Esophagus squamous epithelium (tissue), 5 donors: ENCODE measurements at places on chromosomes 2 and 18.

DNA sequence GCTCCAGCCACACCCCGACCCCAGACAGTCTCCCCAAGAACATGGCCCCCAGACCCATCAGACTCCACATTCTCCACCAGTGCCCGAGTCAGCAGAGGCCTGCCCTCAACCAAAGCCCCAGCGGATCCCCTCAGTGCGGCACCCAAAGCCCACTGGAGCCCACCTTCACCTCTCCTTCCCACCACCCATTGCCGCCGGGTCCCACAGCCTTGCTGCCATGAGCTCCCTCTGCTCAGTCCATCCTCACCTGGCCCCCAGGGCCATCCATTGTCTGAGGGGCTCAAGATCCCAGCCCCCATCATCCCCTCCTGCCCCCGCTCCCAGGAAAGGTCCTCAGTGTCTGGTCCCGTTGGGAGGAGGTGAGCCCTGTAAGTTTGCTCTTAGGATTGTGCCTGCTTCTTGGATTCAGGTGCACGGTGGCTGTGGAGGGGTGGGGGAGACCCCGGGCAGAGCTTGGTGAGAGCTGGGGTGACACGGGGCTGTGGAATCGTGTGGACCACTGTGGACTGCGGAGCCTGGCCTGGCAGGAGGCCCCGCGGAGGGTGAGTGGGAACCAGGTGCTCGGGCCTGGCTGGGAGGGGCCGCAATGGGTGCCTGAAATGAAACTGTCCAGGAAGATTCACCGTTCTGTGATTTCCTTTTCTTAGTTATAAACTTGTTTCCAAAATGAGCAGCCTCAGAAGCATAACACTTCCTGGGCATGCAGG, 32.7 kb upstream of the GPC1 start:
- no peak for DNase-seq

GRCh38 chr18:79794846-79795245, 2.9 kb upstream of the KCNG2 start:
- DNase-seq, result no peak

GRCh38 chr2:169018390-169018789, 12.7 kb downstream of the ABCB11 start:
- no peak for DNase-seq

DNA sequence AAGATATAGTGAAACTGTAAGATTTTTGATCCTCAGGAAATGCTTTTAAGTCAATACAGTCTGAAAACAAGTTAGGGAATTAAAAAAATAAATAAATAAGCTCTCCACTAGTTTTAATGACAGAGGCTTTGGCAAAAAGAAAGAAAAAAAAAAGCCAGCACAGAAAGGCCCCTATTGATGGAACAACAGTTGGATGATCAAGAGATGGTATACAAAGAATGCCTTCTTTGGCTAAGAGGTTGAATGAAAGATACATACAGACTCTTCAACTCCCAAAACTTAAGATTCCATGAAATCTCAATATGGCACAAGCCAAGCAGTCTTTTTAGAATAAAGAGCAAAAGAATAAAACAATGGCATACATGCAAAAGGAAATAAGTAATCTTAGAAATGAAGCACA, 64.0 kb upstream of the GALNT5 start:
- DNase-seq, result no peak

DNA sequence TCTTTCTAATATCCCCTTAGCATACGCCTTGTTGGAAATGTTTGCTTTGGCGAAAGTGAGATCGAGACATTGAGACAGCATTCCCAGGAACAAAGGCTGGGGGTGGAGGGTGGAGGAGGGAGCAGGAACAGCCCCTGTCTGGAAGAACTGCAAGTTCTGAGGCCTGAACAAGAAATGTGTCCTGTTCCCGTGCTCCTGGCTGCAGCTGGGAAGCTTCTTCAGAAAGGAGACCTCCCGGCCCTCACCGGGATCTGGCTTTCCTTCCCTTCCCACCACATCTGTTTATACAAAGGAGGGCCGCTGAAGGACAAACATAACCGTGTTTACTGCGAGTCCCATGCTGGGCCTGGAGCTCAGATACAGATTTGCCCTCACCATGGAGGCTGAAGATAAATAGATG, 35.9 kb downstream of the AFF3 start:
- DNase-seq, result no peak

GRCh38 chr2:132424526-132425121, 8.0 kb downstream of the GPR39 start:
- DNase-seq, result no peak

GRCh38 chr2:220437938-220438337, 810.5 kb downstream of the SLC4A3 start:
- DNase-seq, result no peak

DNA sequence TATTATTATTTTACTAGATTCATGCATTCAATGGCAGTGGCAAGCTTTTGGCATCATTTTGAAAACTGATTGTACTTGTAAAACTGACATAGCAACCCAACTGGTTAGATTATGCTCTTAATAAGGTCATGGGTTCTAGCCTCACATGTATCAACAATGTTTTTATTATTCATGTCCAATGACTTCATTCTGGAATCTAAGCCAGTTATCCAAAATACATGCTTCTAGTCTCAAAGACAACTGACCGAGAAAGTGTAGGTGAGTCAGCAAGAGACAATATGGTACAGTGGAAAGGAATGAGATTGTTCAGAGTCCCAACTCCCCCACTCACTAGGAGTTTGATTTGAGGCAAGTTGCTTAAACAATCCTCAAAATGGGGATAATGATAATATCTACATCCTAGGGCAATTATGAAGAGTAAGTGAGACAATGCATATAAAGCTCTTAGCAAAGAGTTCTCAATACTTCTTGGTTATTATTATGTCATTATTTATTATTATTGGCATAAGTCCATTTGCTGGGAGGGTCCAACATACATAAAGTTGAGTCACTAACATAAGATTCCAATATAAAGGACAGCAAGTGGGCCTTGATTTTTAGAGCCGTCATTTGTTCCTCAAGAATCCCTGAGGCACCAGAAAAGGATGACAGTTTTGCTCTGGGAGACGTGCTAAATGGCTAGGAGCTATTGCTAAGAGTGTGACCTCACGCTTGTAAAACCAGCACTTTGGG, 99.4 kb downstream of the NEB start:
- no peak for DNase-seq

- no peak for DNase-seq
Observed at GRCh38 chr2:233358335-233358734, 4.0 kb downstream of the DGKD start.

DNA sequence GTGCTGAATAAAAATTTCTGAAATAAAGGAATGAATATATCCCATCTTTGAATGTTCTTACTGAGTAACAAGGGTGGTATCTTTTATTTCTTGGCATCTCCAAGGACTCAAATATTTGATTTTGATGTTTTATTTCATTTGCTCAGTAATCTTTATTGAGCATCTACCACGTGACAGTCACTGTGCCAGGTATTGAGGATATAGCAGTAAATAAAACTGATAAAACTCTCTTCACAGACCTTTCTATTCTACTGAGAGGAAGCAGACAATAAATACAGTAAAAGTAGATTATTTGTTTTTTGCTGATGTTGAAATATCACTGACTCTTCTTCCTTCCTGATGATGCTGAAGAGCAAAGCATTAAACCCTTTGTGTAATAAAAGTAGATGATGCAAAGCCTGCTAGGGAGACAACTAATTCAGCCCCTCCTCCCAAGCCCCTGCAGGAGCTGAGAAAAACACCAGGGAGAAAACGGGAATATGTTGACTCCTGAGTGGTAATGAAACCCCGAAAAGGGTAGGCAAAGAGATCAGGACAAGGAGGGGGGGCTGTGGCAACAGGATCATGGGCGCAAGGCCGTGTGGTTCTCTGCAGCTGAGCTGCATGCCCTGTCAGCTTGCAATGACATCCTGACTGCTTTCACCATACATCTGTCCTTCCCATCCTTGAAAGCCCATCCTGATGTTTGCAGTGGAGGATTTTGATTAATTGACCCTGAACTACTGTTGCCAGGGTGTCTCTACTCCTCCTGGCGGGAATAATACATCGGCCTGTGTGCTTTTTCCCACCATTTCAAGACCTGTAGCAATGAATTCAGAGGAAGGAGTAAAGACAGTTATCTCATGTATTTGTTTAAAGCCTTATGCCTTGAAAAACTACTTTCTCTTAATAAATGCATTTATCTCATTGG, 117.4 kb downstream of the EML6 start:
- no peak for DNase-seq

DNA sequence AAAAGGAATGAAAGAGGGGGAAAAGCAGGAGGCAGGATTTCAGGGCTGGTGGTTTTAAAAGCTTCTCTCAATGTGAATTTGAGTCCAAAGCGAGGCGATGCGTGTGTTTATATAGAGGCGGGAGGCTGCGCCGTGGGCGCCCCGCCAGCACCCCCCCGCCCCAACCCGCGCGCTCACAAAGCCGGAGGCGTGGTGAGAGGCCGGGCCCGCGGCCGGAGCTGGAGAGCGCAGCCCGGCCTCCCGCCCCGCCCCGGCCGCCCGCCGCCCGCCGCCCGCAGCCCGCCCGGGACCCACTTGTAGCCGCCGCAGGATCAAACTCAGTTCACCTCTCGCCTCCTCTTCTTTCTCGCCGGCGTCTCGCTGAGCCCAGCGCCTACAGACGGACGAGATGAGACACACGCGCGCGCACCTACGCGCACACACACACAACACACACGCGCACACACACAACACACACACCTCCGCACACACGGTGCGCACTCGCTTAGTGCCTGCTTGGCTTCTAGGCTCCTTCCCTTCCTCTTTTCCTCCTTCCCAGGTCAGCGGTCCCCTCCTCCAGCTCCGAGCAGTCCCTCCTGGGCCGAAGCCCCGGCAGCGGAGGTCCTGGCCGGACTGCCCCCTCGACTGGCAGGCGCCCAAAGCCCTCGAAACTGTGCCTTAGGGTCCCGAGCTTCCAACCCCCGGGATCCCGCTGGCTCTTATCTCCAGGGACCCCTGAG, 1.3 kb upstream of the CYP26B1 start:
- DNase-seq, result no peak

- DNase-seq, result no peak
Observed at GRCh38 chr2:236171680-236172254, 3.6 kb upstream of the GBX2 start.

GRCh38 chr2:12807907-12808810, 91.4 kb downstream of the TRIB2 start:
- no peak for DNase-seq

DNA sequence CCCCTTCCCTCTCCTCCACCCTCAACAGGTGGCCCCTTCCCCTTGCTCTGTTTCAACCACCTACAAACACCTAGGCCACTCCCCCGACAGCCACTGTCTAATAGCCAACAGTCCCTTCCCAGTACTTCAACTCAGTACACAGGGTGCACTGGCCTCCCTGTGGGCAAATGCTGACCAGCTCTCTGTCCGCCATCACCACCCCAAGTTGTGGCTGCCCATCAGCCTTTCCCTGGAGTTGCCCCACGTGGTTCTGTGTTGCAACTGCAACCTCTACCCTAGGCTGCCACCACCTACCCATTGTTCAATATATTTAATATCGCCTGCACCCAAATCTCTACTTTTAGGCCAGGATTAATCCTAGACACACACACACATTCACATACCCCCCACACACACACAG, 173.5 kb downstream of the MREG start:
- DNase-seq, result no peak

GRCh38 chr2:164542581-164543021, 78.7 kb downstream of the GRB14 start:
- no peak for DNase-seq

GRCh38 chr2:70368545-70368944, 66.7 kb upstream of the FAM136A start:
- no peak for DNase-seq
